ENCODE measurements at places on chromosomes 13 and 19.

- DNase-seq: no peak
These were observed 15.0 kb downstream of the LRP3 start for GRCh38 chr19:33208904-33209849.

DNA sequence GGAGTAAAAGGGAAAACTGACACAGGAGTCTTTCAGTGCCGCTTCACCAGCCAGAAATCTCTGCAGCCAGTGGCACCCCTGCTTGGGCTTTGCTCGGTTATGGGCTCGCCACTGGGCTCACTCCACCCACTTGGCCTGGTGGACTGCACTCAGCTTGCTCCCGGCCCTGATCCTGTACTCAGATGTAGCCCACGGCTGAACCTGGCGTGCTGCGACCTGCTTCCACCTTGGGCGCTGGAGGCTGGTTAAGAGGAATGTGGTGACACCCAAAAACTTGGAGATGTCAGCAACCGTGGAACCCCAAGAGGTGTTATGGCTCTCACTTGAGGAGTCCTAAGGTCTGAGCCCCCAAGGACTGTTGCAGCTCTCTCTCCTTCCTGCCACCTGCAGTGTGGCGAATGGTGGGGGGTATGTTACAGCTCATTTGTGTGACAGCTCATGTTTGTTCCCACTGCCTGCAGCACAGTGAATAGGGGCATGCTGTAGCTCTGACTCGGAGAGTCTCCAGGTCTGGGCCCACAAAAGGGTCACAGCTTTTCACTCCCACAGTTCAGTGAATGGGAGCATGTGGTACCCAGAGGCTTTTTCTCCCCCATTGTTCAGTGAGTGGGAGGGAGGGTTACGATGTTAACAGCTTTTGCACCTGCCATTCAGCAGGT lies 1124.5 kb upstream of the ATXN8OS start:
- no peak for DNase-seq

GRCh38 chr19:43664018-43664417 lies 6.0 kb downstream of the PLAUR start:
- DNase-seq: no peak

GRCh38 chr13:25836574-25837336 lies 215.1 kb downstream of the SHISA2 start:
- DNase-seq: no peak

GRCh38 chr13:20561741-20562140 lies 5.2 kb upstream of the IFT88 start:
- no peak for DNase-seq

Measured in skeletal muscle cell (primary cell).